Stimulated activated CD8-positive, alpha-beta memory T cell treated with anti-CD3 and anti-CD28 coated beads, Interleukin-15, amount 100 ng/mL, for 24 hours (primary cell): ENCODE measurements at places on chromosomes 2 and 18.

DNA sequence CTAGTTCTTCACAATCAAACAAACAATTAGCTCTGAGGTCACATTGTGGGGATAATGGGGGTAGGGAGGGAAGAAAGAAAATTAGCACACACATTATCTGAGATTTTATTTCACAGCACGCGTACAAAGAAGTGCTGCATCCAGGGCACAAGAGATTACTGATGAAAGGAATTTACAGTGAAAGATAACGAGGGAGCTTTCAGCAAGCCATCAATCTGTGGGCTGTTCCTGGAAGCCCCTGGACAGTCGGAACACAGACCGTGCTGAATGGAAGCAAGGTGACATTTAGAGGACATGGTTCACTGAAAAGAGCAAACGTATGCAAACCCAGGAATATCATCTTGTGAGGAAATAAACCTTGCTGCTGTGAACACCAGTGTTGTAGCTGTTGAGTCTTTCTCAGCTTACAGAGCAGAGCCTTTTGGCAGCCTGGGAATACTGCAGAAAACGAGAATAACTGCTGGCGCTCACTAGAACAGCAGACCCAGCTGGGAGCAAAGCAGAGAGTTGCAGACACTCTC is 63.2 kb downstream of the SCG2 start:
- no peak for DNase-seq

DNA sequence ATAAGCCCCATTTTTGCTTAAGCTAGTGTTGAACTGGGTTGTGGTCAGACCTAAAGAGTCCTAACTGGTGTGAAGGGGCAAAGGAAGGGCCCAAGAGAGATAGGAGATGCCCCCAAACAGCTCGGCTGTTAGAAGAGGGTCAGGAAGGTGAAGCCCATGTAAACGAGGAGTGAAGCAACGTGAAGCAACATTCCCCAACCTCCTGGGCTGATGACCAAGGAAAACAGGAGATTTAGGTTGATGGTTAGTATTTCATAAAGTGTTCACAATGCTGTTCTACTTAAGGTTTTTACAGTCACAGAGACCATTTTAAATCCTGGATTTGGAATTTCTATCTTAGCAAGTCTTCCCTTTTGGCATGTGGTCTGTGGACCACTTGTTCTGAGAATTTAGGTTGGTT is 144.0 kb upstream of the SERPINE2 start:
- no peak for DNase-seq

DNA sequence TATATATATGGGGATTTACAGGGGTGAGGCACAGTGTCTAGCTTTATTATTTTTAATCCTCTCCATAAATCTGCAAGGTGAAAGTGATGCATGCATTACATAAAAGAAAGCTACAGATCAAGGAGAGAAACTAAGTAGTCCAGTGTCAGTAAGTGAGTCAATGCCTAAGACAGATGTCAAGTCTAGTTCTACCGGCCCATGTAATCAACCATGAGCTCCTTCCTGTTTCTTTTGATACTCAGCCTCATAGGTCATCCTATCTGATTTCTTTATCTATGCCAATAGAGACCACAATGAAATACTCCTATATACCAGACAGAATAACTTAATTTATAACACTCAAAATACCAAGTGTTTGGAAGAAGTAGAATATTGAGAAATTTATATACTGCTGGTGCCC is 20.2 kb upstream of the GYPC start:
- DNase-seq: no peak

- DNase-seq: no peak
These were observed 151.2 kb downstream of the ANTXR1 start for GRCh38 chr2:69164061-69164778.

DNA sequence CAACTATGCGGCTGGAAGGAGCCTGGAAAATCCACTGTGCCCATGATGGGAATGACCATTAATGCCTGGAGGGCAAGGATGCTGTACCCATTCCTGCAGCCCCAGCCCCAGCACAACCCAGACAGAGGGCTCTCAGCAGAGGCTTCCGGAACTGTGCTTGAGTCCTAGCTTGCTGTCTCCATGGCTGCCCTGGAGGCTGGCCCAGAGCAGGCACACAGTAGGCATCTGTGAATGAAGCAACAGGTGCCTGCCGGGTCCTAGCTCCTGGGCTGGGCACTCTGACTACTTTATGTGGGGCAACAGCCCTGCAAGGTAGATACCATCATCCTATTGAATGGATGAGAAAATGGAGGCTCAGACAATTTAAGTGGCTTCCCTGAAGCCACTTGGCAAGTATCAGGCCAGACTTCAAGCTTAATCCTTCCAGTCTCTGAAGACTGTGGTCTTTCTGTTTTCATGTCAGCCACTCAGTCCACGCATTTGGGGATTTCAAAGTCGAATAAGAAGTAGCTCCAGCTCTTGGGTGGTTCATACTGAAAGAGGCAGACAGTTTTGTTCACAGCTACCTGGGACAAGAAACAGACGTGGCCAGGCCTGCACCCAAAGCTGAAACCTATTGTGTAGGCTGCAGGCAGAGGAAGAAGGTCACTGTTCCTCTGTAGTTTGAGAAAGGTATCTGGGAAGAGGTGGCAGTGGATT is 237.5 kb downstream of the ZBTB7C start:
- DNase-seq: no peak

- DNase-seq: no peak
These were observed 9.1 kb upstream of the FAM124B start for GRCh38 chr2:224410946-224411561.

DNA sequence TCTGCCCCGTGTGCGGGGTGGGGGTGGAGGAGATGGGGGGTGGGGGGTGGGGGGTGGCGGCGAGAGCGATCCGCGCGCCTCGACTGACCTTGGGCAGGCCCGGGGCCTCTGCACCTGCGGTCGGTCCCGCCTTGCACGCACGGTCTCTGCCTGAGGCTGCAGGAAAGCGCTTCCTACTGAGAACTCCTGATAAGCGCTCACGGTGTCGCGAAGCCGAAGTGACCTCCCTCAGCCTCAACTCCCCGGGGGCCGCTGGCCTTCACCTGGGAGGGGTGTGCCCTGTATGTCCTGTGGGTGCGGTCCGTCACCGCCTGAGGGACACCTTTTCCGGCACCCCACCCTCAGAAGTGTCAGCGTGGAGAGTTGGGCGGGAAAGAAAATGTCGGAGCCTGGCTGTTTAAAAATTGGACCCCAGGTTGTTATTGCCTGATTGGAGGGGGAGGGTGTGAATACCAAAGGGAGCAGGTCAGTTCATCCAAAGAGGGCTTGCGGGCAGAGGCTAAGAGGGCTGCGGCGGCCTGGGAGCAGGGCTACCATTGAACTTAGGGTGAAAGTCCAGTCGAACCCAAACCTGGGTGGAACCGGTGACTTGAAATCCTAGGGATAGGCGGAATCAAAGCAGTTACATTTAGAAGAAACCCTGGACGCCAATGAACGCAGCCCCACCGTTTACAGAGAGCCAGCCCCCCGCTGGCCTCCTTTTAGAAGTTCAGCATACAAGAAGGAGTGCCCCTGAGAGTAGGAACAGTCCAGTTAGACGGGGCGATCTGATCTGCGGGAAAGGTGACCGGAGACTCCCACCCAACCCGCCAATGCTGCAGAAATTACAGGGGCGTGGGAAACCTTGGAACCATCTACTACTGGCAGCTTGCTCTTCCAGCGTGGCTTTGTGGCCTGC is 1.2 kb downstream of the MAL start:
- DNase-seq: no peak

DNA sequence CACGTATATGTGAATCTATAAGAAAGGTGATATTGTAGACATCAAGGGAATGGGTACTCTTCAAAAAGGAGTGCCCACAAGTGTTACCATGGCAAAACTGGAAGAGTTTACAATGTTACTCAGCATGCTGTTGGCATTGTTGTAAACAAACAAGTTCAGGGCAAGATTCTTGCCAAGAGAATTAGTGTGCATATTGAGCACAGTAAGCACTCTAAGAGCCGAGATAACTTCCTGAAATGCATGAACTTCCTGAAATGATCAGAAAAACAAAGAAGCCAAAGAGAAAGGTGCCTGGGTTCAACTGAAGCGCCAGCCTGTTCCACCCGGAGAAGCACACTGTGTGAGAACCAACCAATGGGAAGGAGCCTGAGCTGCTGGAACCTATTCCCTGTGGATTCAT is 101.0 kb downstream of the HS6ST1 start:
- no peak for DNase-seq

DNA sequence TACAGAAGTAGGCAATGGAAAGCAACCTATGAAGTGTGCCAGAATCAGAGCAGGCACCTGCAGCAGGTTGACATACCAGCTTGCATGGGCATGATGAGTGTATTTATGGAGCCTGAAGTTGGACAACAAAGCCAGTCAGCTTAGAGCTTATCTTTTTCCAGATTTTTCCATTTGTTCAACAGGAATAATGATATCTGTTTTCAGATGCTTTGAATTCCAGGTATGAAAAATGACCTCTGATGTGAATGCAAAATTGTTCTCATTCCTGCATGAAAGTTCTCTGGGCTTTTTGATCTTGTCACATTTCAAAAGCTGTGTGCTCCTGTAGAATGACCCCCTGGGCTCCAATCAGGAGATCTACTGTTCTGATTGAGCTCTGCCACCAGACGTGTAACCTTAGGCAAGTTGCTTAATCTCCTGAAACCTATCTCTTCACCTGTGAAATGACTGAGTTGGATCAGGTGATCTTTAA is 38.2 kb upstream of the VIT start:
- DNase-seq: no peak

GRCh38 chr2:238692562-238692961 is 155.3 kb upstream of the TWIST2 start:
- no peak for DNase-seq

GRCh38 chr18:74698881-74699280 is 101.2 kb downstream of the ZNF407 start:
- no peak for DNase-seq
